Fibroblast of upper back skin (primary cell): ENCODE measurements at places on chromosomes 5 and 9.

DNA sequence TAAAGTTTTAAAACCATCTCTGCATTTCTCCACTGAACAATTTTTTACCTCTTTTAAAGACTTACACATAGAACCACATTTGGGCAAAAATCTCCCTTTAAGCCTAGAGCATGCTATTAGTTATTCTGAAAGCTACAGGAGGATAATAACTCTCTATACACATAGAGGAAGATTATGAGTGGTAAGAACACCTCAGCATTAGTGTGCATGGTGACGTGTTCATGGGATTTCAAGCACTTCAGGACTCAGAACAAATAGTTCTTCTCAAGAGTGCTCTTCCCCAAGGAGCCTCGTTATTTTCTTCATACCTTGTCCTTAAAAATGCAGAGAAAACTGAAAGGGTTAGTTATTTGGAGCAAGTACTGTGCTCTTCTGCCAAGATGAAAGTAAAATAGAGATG, 256.9 kb upstream of the TUSC1 start:
- no peak for DNase-seq

- DNase-seq, result no peak
These were observed 346.8 kb downstream of the TRIM36 start for GRCh38 chr5:114822863-114823262.

DNA sequence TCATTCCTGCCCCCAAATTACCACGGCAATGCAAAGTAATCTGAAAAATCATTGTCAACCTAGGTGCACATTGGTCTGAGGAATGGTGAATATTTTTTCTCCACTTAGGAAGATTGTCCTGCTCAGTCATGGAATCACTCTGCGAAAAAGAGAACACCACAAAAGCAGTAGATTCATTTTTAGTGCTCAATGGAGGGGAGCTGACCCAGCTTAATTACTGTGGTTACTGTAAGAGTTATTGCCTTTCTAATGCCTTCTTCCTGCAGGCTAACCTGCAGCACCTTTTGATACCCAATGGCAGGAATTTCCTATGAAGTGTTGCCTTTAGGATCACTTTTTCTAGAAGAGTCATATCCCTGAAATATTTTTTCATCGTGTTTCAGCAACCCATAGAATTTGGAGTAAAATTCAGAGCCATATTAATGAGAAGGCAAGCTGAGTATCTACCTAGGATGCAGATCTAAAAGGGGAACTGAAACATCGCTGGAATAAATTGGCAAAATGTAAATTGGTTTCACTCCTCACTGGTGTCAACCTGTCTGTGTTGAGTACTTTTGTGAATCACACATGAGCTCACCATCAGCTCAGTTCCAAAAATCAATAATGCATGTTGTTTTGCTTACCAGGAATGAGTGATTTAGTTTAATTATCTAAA, 464.5 kb downstream of the CSNK1G3 start:
- no peak for DNase-seq

DNA sequence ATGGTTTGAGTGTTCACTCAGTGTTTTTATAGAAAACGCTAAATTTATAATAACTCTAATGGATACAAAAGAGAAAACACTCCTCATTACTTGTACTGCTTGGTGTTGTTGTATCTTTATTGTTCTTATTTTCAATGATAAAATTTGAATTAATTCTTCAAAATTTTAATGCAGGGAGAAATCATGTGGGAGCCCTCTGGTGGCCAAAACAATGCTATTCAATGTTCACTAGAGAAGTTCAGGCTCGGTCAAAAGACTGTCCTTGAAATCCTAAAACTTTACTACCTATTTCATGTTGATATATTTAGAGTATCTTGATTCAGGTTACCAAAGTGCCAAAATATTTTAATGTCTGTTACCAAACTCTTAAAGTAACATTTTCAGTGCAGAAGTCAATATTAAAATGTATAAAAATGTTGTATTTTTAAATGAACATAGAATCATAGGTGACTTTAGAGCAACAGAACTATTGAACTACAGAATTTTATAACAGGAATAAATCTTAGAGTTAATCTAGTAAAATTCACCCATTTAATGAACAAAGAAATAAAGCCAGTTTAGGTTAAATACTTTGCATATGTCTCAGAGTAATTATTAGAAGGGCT, 1259.8 kb downstream of the PTPRD start:
- peak; percentile 18 for DNase-seq

DNA sequence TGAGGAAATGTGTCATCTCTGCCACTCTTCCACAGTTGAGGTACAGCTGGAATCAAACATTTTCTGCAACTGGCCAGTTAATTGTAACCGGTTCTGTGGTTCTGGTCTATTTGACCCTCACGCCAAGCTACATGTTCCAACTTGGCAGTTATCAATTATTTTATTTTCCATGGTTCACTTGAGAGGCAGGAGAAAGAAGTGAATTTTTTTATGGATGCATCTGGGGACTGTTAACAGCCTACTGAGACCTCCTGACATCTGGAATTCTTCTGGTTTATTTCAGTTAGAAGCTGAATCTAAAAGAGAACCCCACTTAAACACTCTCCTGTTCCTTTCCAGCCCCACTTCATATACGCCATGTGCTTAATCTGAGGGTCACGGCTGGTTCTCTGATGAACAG, 372.3 kb downstream of the DNAH5 start:
- no peak for DNase-seq

GRCh38 chr9:122158202-122158601, 1.4 kb downstream of the NDUFA8 start:
- DNase-seq, result peak; percentile 40

- no peak for DNase-seq
These were observed 290.2 kb upstream of the SEMA6A start for GRCh38 chr5:116864838-116865190.

- DNase-seq, result no peak
These were observed 35.1 kb upstream of the NANS start for GRCh38 chr9:98021306-98022040.

- DNase-seq, result no peak
These were observed 30.9 kb downstream of the SEMA5A start for GRCh38 chr5:9514968-9515367.

GRCh38 chr5:54001976-54002775, 308.2 kb downstream of the ARL15 start:
- no peak for DNase-seq

DNA sequence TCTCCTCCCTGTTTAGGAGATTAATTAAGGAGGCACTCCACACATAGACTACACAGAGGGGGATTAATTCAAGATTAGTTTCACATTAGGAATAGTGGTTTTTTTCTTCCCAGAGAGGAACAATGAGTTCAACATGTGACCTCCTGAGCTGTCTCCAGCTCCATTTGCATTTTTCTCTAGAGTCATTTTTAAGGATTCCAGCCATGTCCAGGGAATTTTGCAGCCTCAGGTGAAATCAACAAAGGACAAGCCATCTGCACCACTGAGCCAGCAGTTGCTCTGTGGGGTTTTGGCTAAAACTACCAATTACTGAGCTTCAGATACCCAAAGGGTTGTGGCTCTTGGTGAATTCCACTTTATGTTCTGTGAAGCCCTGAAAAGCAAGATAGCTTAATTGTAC, 258.5 kb upstream of the PPP1R2B start:
- no peak for DNase-seq

DNA sequence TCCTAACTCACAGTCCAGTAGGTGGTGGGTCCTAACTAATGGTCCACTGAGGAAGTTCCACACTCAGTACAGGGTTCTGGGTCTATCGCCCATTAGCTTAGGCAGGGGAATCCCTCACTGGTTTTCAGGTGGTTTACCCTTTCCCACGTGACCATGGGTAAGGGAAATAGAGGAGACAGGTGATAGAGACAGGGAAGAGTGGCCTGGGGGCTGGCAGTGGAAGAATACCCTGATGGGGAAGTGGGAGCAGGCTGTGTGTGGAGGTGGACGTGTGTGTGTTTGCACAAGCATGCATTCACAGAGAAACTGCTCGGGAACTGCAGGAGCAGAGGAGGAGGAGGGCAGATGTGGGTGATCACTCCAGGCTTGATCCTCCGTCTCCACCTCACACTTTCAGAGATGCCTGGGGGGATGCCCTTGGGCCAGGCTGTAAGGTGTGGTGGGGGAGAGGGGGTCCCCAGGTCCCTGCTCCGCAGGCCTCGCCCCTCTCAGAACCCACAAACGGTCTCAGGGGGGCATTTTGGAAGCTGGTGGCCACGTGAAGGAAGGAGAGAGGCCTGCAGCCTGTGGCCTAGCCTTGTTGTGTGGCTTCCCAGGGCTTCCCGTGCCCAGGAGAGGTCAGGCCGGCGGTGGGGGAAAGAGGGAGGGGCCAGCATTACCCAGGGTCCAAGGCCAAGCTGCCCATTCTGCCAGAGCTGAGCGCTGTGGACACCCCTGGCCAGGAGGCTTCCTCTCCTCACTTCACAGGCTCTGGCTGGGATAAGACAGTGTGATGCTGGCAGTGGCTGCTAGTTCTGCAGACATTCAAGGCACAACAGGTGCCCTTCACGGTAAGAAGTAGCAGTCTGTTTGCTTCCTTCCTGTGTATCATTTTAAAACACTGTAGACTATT, 80.0 kb downstream of the OTULIN start:
- DNase-seq, result no peak

GRCh38 chr9:136997830-136998234, 1.5 kb upstream of the CLIC3 start:
- DNase-seq, result no peak

DNA sequence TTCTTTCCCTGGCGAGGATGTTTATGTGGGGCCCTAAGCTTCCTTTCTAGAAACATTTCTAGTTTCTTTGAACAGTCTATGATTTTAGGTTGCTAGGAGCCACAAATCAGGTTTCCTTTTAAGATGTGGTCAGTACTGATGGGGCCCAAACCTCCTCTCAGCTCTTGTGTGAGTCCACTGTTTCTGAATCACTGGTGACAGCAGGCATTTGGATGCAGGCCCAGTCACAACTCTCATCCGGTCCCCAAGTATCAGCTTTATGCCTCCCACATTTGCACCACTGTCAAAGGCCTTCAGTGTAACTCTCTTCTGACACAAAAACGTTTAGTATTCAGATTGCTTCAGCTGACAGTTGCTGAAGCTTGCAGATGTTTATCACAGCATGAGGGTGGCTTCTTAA, 7.8 kb downstream of the DMRT2 start:
- DNase-seq, result no peak

DNA sequence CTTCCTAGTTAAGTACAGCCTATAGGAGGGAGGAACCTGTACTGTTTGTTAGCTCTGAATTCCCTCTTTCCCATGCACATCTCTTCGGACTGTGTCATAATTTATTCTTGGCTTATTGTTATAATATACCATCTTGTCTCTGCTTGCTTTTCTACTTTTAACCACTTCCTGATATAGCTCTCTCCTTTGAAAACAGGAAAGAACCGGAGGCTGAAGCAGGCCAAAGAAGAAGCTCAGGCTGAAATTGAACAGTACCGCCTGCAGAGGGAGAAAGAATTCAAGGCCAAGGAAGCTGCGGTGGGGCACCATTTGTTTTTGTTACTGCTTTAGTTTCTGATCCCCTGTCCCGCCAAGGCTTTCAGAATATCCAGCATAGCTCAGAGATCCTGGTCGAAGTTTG, 4.8 kb downstream of the ATP6V1G1 start:
- DNase-seq, result peak; percentile 10

DNA sequence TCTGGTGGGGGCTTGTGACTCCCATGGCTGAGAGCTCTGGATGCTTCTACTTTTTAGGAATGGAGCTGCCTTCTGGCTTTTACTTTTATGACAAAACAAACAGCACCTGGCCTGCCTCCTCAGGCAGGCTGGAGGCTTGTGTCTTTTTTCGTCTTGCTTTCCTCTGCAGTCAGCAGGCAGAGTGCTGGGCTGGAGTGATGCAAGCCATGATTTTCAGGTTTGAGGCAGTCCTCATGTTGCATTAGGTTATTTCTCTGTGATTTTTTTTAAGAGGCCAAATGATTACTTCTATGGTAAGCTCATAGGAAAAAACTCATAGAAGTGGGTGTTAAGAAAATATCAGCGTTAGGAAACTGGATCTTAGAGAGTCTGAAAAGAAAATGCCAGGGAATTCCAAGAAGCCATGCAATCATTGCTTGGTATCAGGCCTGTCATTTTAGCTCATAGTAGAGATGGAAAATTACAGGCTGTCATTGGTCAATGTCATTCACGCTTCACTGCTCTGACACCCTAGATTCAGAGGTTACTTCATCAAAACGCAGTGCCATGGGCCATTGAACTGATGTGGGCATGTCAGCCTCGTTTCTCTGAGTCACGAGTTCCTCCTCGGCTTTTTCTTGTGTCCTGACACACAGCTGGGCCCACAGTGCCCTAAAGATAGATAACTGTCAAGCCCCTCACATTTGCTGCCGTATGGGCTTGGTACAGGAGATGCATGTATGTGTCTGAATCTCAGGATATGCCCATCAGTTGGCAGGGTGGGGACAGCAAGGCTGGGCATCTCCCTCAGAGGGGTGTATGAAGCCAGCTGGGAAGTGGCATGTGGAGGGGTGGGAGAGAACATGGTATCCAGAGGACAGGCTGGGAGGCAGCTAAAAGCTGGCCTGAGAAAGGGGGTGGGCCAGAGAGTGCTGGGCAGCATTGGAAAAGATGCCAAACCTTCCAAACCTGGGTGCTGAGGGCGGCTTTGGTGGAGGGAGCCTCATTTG, 151.8 kb downstream of the HSPA4 start:
- no peak for DNase-seq

GRCh38 chr9:96206156-96206751, 95.7 kb downstream of the HSD17B3 start:
- DNase-seq, result no peak

GRCh38 chr9:132059361-132059760, 20.3 kb downstream of the MED27 start:
- DNase-seq, result no peak

DNA sequence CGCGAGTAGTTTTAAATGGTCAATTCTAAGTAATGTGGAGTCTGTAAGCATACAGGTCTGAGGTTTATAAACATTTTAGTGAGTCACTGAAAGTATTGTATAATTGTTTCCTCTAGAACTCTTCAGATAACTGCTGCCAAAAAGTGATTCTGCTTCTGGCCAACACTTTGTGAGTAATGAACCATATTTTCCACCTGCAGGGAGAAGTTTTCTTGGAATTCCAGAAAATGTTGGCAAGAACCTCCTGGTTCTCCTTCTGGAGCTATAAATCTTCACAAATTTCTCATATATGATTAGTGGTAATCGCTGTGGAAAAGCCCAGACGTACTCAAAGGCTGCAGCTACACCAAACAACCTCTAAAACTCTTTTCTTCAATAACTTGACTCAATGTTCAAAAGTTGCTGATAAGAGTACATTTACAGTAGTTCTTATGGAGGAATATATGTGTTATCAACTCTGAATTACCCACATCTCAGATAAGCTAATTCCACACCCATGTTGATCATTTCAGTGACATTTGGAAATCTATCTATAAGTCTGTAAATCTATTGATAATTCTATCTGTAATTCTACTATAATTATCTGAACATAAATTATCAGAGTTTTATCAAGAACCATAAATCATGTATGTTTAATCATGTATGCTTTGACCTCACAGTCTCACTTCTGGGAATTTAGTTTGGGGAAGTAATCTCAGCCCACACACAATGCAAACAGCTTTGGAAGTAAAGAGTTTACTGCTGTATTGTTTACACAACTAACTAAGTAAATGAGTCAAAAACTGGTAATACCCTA, 74.1 kb downstream of the FNBP1 start:
- peak; percentile 95 for DNase-seq

GRCh38 chr9:93085676-93086075, 10.3 kb upstream of the CARD19 start:
- no peak for DNase-seq
